ENCODE measurements at places on chromosomes 5 and 9. TPM values are rescaled to one million over a fixed set of nuclear protein-coding genes. Genes with fewer than 3 reads are reported as not detected.
A peak's percentile ranks its signal among the peaks of the same experiment; 100 is the strongest.

DNA sequence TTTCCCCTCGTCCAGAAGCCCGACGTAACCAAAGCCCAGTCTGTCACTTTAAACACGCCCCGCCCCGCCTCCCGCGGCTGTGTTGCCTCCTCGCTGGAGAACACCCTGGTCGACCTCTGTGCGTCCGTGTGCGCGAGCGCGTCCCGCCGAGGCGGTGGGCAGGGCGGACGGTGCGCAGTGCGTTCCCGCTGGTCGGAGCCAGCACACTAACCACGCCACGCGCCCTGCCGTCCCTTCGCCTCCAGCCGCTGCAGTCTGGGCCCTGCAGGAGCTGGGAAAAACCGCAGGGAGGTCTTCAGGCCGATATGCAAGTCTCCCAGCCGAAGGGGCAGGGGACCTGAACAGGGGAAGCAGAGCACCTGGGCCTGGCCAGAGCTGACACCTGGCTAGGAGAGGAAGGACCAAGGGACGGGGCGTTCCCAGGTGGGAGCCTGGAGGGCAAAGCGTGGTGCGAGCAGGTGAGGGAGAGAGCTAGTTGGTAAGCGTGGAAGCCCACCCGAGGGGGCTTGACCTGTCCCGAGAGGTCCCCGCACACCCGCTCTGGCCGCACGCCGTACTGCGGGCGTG is 1.3 kb upstream of the PHPT1 start:
- DNase-seq, result peak; percentile 79

- no peak for DNase-seq
Measured at GRCh38 chr9:14704281-14704680, 11.0 kb upstream of the ZDHHC21 start.

DNA sequence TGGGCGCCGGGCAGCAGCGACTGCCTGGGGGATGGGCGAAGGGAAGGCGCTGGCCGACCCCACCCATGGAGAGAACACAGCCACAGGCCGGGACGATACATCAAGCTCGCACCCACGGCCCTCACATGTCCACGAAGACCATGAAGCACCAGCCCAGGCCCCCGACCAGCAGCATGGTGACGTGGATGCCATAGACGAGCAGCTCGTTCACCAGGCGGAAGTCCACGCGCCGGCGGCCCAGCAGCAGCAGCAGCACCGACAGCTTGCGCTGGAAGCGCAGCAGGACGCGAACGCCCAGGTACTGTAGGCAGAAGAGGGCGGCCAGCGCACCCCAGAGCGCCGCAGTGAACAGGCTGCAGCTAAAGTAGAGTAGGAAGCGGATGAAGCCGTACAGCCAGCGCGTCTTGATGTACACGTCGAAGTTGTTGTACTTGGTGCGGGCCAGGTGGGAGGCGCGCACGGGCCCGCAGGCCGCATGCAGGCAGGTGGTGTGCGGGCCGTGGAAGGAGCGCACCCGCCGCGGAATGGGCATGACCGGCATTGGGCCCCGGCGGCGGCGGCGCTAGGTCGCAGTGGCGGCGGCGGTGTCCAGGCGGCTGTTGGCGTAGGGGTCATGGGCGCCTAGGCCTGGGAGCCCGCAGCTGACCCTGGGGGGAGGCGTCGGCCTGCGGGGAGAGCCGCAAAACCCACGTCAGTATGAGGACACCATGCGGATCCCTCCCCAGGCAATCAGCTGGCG is 2.1 kb downstream of the TMEM250 start:
- no peak for DNase-seq

Gene PRSS3
- total RNA-seq, result 0.26 TPM

Gene RAI14
- 82.7 TPM for total RNA-seq

- DNase-seq, result peak; percentile 28
Measured at GRCh38 chr9:124218438-124218982, 39.2 kb upstream of the NEK6 start.

GRCh38 chr5:176703857-176704256 is 56.6 kb downstream of the TSPAN17 start:
- DNase-seq, result no peak

- no peak for DNase-seq
Measured at GRCh38 chr9:86064220-86064619, 35.1 kb downstream of the GOLM1 start.

Data from fibroblast of lung (primary cell).